ENCODE measurements at places on chromosomes 13 and 19.

DNA sequence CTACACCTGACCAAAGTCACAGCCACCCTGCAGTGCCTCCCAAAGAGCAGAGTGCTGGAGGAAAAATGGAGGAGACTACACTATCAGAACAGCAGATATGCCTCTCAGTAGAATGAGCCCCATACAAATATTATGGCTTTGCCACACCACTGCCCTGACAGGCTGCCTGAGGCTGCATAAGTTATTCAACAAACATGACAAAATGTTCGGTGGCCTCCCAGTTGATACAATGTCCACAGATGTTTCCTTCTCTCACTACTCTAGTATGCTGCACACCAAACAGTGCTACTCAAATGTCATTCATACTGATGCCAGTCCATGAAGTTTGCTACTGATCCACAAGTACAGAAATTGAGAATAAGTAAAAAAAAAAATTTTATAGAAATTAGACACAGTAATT, 41.0 kb downstream of the N4BP2L2 start:
- no peak for DNase-seq

- no peak for DNase-seq
Measured at GRCh38 chr13:110366733-110367132, 59.6 kb downstream of the COL4A2 start.

DNA sequence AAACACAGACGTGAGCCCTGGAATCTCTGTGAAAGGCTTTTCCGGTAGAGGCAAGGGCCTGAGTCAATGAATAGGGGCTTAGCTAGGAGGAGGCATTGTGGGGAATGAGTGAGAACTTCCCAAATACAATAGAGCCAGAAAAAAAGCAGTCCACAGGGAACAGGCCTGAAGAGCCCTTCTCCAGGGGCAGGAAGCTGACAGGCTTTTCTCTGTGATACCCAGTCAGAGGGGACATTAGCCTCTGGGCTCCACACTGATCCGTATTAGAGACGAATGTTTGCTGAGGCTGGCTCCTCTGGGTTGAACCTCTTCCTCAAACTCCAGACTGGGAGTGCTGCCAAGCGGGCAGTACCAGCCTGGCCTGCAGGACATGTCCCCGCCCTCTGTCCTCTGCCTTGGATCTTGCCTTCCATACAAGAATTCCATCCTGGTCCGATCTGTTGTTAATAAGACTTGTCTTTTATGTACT, 2.3 kb downstream of the DHRS12 start:
- DNase-seq = no peak

- no peak for DNase-seq
Measured at GRCh38 chr13:113805431-113806103, 46.5 kb downstream of the TMEM255B start.

DNA sequence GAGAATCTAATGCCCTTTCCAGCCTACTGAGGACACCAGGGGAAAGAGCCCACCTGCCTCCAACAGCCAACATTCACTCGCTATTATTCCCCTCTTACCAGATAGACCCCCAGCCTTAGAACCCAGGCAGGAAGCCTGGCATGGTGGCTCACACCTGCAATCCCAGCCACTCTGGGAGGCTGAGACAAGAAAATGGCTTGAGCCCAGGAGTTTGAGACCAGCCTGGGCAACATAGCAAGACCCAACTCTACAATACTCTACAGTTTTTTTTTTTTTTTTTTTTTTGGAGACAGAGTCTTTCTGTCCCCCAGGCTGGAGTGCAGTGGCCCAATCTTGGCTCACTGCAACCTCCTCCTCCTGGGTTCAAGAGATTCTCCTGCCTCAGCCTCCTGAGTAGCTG, 3.5 kb upstream of the LMNB2 start:
- no peak for DNase-seq

DNA sequence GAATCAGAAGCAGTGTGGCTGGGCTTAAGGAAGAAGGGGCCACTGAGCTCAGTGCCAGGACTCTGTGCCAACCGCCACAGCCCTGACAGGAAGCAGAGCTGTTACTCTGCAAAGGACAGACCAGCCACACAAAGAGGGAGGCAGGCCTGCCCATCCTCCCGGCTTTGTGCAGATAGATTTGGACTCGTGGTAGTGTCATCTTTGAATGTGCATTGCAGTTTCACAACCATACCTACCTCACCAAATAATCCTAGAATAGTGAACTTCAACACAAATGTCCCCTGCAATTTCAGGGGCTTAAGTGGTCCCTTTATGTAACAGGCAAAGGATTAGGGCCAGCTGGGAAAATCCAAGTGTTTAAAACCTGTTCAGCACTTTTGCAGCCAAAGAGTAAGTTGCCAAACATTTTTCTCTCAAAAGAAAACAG, 55.1 kb upstream of the CLDN10 start:
- no peak for DNase-seq
